H4 (cell line): ENCODE measurements at places on chromosomes 5 and 9.

GRCh38 chr9:14106699-14107098 lies 207.2 kb downstream of the NFIB start:
- DNase-seq = no peak

- no peak for DNase-seq
Measured at GRCh38 chr5:147688656-147689356, 93.7 kb downstream of the JAKMIP2 start.

GRCh38 chr5:141637123-141637766 lies 448 bp downstream of the RELL2 start:
- DNase-seq = no peak

DNA sequence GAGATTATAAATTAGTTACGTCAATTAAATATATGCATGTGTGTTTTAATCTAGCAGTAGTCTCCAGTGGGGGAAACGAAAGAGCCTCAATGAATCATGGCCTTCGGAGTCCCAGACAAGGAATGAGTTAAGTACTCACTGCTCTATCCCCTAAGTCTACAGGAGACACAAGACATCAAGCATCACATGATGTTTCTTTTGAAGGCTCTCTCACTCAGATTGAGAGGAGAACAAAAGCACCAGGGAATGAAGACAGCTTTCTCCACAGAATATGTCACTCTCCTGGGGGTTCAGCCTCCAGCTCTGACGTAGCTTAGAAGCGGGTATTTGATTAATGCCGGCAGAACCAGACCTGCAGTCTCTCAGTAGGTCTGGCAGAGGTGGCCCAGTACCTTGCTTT lies 381.4 kb downstream of the ACTL7B start:
- no peak for DNase-seq

DNA sequence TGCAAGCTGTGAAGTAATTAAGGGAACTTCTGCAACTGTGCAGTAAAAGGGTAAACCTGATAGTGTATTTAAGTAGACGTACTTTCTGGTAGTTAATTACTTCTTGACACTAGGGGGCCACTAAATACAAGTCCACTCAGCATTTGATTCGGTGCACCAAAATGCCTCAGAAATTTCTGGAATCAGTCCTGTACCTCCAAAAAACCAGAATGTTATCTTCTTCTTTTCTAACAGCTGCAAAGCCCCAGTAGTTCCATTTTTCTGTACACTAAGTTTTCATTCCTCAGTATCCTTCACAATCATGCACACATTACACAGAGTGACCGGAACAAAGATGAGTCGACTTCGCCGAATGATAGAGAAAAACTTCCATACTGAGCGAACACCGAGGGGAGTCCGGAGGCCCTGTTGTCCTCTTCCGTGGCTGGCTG lies 484 bp downstream of the GFM2 start:
- peak; percentile 54 for DNase-seq

DNA sequence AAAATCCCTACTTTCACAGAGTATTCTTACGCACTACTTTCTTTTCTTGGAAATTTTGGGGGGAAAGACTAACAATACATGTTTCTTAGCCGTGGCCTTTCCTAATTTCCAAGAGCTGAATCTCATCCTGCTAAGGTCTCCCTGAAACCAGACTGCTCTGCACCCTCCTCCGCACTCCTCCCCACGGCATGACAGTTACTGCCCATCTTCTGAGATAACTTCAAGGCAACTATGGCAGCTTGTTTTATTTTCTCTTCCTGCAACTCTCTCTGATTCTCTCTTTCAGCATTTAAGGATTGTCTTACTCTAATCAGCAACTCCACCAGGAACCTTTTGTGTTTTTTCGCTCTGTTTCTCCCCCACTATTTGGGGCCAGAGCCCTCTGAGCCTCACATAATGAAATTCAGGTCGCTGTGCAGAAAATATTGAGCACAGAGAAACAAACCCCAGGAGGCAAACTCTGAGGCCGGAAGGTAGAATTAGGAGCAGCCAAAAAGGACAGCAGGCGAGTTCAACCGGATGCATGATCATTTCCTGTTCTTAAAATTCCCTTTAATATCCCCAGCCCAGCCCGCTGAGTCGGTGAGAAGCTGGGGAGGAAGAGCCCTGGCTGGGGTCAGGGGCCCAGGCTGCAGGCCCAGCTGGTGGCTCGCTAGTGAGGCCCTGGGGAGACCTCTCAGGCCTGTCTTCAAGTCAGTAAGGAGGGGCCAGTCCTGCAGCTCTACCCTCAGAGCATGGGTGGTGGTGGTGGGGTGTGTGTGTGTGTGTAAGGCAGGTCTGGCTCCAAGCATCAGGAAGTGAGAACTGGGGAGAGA lies 213.6 kb upstream of the S1PR3 start:
- DNase-seq = no peak

- no peak for DNase-seq
Measured at GRCh38 chr9:80690349-80690939, 998.9 kb downstream of the TLE1 start.

- DNase-seq = no peak
Measured at GRCh38 chr9:13109781-13110180, 169.7 kb downstream of the MPDZ start.

- DNase-seq = no peak
Measured at GRCh38 chr5:157670662-157671591, at the start of gene C5orf52. Gene C5orf52, plus strand, starts transcription at chr5:157671533. Its CDS starts 82 bp downstream, at chr5:157671615.

DNA sequence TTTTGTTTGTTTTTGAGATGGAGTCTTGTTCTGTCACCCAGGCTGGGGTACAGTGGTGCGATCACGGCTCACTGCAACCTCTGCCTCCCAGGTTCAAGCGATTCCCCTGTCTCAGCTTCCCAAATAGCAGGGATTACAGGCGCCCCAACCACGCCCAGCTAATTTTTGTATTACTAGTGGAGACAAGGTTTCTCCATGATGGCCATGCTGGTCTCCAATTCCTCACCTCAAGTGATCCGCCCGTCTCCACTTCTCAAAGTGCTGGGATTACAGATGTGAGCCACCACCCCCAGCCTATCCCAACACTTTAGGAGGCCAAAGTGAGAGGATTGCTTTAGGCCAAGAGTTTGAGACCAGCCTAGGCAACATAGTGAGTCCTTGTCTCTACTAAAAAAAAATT lies 19.3 kb downstream of the SPZ1 start:
- DNase-seq = no peak

DNA sequence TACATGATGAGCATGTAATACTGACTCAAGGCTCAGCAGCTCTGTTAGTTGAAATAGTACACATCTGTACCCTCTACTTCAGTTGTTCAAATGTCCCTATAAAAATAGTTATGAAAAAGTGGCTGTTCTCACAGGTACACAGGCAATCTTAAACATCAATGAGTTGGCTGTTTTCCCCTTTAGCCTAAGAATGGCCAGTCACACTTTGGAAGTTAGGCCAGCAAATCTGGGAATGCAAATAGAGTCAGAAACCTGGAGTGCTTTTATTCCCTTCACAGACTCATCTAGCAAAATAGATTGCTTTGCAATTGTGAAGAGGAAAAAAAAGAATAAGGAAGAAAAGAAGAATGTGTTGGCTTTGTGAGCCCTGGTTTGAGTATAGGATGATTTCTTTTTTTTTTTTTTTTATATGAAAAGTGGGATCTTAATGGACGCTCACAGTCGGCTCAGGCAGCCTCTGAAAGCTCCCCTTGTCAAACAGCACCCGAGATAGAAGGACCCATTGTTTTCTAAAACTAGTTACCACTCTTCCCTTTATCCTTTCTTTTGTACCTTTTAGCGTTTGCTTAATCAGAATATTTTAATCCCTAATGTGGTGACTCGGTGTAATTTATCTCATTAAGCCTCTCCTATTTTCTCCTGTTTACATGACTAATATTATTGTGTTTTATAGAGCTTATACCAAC lies 27.9 kb upstream of the TLE1 start:
- no peak for DNase-seq

DNA sequence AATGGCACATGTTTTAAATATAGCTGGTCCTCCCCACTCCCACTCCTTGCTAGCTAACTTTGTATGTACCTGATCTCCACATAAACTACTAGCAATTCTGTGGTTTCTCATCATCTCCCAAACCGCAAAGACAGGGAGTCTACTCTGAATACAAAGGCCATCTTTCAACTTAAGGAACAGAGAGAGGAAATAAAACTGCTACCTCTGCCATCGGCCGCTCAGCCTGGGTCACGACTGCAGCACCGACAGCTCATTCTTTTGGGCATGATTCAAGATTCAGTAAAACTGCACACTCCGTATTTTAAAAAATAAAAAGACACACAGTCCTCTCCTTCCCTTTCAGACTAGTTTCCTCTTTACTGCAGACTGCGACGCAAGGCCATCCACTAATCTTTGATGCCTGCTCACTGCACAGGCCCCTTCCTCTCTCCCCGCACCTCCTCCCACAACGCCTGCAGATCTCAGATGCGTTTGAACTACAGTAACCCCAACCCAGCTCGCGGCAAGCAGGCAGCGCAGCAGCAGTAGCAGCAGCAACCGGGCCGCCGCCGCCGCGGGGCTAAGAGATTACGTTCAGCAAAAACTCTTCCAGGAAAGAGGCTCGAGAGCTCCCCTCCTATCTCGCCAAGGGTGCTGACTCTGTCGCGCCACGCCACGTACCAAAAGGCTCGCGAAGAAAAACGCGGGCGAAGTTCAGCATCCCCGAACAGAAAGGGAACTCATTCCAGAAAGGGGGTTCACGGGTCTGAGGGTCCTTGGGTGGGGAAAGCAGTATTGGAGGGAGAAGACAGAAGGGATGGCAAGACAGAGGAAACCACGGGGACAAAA lies 1.5 kb downstream of the RNF145 start:
- DNase-seq = peak; percentile 89

DNA sequence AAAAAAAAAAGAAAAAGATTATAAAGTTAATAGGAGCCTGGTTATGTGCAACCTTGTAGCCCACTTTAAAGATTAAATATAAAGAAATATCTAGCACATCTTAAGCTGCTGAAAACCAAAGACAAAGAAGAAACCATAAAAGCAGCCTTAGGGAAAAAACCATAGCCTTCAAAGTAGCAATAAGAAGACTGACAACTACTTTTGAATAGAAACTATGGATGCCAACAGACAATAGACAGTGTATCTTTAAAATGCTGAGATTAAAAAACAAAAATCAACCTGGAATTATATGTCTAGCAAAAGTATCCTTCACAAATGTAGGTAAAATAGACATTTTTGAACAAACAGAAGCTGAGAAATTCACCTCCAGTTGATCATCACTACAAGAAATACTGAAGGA lies 3.4 kb upstream of the KIF12 start:
- DNase-seq = no peak

DNA sequence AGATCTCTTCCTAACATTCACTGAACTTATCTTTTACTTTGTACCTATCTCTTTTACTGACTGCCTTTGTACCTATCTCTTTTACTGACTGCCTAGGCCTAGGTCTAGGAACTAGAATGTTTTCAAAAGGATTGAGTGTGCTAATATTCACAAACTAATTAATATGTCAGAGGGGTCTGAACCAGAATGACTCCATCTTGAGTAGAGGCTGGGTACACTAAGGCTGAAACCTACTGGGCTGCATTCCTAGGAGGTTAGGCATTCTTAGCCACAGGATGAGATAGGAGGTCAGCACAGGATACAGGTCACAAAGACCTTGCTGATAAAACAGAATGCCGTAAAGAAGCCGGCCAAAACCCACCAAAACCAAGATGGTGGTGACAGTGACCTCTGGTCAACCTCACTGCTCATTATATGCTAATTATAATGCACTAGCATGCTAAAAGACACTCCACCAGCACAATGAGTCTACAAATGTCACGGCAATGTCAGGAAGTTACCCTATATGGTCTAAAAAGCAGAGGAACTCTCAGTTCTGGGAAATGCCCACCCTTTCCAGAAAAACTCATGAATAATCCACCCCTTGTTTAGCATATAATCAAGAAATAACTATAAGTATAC lies 2.5 kb upstream of the RHOBTB3 start:
- peak; percentile 73 for DNase-seq
